ENCODE measurements at places on chromosomes 7 and 10.

GRCh38 chr7:104791080-104791479 lies 222.9 kb upstream of the KMT2E start:
- no peak for DNase-seq

- DNase-seq, result no peak
Observed at GRCh38 chr10:49205206-49205605, 17.0 kb upstream of the TMEM273 start.

DNA sequence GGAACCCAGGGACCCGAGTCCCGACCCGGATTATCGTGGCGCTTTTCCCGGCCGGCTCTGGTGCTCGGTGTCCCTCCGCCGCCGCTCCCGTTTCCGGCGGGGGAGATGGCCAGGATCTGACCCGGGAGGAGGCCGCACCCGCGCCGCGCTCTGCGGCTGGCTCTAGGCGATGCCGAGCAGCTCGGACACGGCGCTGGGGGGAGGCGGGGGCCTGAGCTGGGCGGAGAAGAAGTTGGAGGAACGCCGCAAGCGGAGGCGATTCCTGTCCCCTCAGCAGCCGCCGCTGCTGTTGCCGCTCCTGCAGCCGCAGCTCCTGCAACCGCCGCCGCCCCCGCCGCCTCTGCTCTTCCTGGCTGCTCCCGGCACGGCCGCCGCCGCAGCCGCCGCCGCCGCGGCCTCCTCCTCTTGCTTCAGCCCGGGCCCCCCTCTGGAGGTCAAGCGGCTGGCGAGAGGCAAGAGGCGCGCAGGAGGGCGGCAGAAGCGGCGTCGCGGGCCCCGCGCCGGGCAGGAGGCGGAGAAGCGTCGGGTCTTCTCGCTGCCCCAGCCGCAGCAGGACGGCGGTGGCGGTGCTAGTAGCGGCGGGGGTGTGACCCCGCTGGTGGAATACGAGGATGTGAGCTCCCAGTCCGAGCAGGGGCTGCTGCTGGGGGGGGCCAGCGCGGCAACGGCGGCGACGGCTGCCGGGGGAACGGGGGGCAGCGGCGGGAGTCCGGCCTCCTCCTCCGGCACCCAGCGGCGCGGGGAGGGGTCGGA lies 593 bp downstream of the CDK13 start:
- DNase-seq, result peak; percentile 49

DNA sequence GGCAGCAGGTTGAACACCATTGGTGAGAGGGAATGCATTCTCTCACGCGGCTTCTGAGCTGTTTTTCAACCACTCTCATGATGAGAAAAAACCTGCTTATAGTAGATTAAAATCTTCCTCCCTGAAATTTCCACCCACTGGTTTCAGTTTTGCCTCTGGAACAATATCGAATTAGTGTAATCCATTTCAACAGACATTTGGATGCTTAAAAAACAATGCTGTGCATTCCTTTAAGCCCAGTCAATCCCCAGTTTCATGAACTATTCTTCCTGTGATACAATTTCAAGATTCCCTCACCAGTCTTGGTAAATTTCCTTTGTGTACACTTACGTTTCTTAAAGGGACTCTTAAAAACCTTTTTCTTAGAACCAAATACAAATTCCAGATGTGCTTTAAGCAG lies 89.6 kb downstream of the ITIH5 start:
- DNase-seq, result no peak

DNA sequence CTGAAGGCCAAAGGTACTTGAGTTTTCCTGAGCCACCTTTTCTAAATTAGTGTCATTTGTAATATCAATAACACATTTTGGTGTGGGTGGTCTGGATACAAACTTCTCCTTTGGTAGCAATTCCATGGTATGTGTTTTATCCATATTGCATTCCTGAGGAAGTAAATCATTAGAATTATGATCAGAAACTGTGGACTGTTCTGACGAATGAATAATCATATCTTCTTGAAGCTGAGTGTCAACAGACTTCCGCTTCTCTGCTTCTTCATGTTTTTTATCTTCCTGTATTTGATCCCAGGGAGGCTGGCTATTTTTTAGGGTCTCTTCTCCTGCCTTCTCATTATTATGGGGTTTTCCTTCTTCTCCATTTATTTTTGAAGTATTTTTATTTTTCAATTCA lies 81.4 kb downstream of the NRBF2 start:
- peak; percentile 34 for DNase-seq

GRCh38 chr7:27160145-27160545 lies 3.7 kb upstream of the HOXA7 start:
- DNase-seq, result no peak

DNA sequence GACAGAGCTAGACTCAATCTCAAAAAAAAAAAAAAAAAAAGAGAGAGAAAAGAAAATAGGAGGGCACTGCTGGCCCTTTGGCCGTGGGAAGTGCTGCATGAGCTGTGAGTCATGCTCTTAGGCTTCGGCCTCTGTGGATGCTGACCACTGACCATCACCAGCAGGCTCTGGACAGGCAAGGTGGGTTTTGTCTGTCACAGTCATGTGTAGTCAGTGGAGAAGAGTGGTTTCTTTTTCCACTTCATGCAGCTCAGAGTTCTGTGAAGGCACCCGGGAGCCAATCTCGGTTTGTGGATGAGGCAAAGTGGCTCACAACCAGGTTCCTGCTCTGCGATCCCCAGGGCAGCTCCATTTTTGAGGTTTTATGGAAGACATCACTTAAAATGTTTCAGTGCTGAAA lies 58.1 kb downstream of the PRTFDC1 start:
- peak; percentile 20 for DNase-seq

DNA sequence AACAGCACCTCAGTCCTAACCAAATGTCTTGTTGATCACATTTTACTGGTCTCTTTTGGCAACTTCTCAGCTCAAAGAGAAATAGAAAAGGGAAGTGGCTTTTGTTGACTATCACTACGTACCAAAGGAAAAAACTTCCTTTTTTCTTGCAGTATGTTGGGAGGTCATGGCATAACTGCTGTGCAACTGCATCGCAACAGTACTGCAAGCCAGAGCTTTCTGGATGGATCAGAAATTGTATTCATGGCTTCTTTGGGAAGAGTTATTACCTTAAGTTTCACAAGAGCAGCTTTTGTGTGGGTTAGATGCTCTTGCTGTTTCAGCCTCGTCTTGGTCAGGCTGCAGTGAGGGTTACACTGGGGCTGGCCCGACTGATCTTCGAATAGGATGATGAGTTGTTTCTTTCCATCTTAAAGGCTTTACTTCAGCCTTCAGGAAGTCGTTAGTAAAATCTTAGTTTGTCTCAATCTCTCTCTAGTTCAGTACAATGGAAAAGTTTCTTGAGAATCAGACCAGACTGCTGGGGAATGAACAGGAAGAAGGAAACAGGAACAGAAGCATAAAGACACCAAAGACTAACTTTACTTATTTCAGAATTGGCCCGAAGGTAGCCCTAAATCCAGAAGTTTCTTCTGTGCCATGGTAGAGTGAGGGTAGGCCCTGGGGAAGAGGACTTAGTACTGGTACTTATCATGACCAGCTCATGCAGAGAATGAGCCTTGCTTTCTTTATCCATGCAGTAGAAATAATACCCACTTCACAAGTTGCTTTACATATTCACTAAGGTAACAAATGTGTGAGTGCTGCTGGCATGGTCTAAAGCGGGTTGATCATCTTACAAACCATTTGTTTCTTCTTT lies 153.6 kb downstream of the CELF2 start:
- peak; percentile 89 for DNase-seq

GRCh38 chr7:40808378-40808942 lies 673.7 kb downstream of the SUGCT start:
- DNase-seq, result no peak

DNA sequence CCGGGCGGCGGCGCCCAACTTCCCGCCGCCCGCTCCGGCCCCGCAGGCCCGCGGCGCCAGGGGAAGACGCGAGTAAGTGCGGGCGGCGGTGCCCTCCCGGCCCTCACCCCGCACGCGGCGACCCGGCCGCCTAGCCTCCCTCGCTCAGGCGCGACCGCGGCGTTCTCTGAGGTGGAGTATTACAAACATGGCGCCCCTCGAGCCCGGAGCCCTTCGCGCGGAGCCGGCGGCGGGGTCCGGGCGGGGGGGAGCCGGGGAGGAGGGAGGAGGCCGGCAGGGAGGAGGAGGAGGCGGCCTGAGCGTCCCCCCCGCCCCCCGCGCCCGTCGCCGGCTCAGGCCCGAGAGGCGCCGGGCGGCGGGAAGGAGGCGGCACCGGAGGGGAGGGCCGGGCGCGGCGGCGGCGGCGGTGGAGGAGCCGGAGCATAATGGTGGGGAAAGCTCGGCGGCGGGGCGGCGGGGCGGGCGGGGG lies at the start of gene ZMYND11:
TSS of gene ZMYND11 (plus strand) at position 324 of the 469 bp plus-strand sequence. CDS start 44,558 bp downstream, outside the sequence.
- DNase-seq, result peak; percentile 23

DNA sequence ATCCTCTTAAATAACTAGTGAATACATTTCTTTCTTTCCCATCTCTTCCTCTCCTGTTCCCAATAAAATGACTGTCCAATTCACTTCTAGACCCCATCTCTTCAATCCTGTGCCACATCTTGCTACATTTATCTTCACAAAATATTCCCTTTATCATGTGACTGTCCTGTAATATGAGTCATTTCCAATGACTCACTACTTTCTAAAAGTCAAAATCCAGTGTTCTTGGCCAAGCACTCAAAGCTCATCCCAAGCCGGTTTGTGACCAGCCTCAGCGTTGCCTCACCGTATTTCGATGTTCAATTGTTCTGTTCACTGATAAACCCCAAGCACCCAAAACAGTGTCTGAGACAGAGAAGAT lies 104.7 kb downstream of the PARD3 start:
- DNase-seq, result no peak

DNA sequence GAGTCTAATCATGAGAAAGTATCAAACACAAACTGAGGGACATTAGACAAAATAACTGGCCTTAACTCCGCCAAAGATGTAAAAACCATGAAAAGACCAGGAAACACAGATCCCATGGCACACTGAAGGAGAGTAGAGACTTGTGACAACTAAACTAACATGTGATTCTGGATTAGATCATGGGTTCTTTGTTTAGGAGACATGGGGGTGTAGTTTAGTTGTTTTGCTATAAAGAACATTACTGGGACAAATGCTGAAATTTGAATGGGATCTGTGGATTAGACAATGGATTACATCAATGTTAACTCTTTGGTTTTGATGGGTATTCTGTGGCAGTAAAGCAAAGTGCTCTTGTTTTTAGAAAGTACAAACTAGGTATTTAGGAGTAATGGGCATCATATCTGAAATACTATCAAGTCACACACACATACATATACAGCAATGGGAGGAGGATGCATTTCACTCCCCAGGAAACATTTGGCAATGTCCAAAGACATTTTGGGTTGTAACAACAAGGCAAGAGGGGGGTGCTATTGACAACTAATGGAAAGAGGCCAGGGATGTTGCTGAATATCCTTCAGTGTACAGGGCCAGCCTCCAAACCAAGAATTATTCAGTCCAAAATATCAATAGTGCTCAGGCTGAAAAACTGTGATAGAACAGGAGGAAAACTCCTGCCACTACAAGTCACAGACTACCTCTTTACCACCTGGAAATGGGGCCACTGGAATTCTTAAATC lies 32.4 kb downstream of the WAPL start:
- DNase-seq, result no peak

DNA sequence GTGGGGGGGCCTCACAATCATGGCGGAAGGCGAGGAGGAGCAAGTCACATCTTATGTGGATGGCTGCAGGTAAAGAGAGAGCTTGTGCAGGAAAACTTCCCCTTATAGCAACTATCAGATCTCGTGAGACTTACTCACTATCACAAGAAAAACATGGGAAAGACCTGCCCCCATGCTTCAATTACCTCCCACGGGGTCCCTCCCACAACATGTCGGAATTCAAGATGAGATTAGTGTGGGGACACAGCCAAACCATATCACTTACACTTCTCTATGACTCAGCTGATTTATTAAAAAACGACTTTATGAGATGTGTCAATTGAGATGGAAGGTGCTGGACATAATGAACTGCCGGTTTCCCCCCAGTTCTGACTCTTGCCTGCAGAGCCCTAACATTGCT lies 23.8 kb upstream of the CHN2 start:
- DNase-seq, result no peak

GRCh38 chr7:35797311-35797710 lies 3.5 kb upstream of the SEPTIN7 start:
- no peak for DNase-seq

GRCh38 chr7:125122173-125122572 lies 192.5 kb upstream of the POT1 start:
- no peak for DNase-seq

DNA sequence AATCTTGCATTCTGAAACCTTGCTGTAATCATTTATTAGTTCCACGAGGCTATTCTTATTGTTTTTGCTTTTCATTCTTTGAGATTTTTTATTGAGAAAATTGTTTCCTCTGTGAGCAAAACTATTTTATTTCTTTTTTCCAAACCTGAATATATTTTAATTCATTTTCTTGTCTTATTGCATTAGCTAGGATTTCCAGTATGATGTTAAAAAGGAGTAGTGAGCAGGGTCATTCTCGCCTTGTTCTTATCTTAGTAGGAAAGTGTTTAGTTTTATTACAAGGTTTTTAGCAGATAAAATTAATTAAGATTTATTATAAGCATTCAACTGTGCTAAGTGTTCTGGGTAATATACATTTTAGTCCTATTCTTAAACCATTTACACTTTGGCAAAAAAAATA lies 214.6 kb upstream of the KLF6 start:
- no peak for DNase-seq

DNA sequence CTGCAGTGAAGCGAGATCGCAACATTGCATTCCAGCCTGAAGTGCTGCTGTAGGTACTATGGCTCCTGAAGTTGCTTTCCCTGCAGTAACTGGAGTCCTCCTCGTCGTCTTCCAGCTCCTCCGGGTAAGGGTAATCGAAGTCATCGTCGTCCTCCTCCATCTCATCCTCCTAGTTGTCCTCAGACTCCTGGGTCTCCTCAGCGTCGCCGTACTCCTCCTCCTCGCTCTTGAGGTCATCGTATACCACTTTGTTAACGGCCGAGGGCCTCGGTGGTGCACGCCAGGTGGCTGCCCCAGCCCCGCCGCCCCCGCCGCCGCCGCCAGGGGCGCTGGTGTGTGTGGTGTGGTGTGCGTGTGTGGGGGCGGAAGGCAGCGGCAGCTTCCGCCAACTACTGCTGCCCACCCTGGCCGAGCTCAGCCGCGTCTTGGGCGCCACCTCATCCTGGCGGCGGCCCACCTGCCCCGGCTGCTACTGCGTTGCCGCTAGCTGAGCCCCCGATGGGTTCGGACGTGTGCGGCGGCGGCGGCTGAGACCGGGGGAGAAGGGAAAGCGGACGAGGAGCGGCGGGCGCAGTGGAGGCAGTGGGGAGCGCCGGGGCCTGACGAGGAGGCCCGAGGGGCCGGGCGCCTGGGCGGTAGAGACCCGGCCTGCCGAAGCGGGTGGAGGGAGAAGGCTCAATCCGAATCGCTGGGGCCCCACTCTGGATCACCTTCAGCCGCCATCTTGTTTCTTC lies 11.8 kb upstream of the ACBD5 start:
- DNase-seq, result peak; percentile 64

DNA sequence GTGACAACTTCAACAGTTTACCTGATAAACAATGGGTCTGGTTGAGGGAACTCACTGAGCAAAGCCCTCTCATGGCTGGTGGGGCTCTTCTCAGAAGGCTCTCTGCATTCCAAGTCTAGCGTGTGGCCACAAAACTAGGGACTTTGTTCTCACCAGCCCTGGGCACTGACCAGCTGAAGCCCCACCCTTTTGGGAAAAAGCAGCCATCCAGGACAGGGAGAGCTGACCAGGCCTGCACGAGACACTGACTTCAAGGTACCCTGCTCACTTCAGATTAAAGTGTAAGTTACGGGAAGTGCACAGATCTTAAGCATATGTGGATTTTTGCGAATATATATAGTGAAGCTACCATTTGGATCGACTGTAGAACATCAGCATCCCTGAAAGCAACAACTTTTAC lies 67.4 kb upstream of the LRRC4 start:
- DNase-seq, result no peak
